Omental fat pad (tissue), 4 donors: ENCODE measurements at places on chromosomes 11 and 22. TPM values are rescaled to one million over a fixed set of nuclear protein-coding genes. Genes with fewer than 3 reads are reported as not detected.

GRCh38 chr22:44133161-44133560 lies 47.6 kb upstream of the PARVG start:
- DNase-seq, result no peak

GRCh38 chr11:1600626-1601025 lies 2.5 kb upstream of the KRTAP5-2 start:
- DNase-seq, result no peak

GRCh38 chr11:118771547-118772288 lies 19.2 kb downstream of the DDX6 start:
- DNase-seq, result no peak

PPFIA1 gene
- total RNA-seq, result 86.5 TPM

OR5B21 gene
- total RNA-seq, result not detected

DNA sequence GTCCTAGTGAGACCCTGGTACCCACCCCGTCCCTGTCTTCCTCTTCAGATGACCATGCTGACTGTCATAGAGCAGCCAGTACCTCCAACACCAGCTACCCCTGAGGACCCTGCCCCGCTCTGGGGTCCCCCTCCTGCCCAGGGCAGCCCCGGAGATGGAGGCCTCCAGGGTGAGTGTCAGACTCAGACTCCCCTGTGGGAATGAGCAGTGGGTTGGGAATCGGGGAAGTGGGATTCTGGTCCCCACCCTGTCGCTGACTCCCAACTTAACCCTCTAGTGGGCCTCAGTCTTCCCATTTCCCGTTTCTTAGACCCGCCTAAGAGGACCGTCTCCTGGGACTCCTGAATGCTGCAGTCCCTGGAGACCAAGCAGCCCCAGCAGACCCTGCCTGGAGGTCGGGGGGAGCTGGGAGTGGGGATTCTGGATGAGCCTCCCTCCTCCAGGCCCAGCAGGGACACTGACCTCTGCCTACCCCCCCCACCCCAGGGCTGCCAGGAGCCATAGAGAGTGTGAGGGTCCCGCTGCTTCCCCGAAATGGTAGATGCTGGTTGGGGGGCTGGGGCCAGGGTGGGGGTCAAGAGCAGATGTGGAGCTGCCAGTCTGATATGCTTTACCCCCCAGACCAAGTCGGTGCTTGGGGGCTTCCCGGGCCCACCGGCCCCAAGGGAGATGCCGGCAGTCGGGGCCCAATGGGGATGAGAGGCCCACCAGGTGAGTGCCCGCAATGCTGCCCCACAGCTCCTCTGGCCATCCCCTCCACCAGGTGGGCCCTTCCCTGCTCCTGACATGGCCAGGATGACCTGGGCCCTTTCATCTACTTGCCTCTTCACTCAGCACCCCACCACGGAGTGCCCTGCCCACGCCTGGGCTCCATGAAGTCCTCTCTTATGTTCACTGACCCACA lies 25.5 kb downstream of the EMID1 start:
- DNase-seq, result no peak

SNX32 gene
- 1.3 TPM for total RNA-seq

RIBC2 gene
- not detected for total RNA-seq

DNA sequence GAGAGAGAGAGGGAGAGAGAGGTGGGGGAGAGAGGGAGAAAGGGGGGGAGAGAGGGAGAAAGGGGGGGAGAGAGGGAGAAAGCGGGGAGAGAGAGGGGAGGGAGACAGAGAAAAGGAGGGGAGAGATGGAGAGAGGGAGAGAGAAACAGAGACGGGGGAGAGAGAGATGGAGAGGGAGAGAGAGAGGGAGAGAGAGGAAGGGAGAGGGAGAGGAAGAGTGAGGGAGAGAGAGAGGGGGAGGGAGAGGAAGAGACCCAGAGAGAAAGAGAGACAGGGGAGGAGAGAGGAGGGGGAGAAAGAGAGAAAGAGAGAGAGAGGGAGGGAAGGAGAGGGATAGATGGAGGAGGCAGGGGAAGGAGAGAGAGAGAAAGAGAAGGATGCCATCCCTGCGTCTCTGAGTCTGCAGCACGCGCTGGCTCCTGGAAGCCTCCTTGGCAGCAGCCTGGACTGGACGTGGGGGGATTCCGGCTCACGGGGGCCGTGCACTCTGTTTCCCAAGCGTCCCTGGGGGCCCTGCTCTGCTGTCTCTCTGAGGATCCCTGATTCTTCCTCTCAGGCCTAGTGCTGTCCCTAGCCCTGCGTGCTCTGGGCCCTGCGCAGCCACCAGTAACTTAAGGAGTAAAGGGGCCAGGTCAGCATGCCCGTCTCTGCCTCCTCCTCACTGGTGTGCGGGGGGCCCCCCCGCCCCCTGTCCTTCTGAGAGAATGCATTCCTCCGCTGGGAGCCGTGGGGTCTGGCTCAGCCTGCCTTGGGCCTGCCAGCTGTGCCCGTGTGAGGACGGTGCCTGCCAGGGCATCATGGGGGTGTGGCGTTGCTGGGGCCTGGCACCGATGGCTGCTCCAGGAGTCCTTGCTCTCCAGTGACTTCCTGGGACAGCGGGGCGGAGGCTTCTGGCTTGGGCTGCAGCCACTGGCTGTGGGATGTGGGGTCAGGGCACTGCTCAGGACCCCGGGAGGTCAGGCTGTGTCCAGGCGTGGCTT lies 429.5 kb downstream of the TBC1D22A start:
- DNase-seq, result peak; percentile 15

- DNase-seq, result no peak
Observed at GRCh38 chr11:118180300-118180703, 3.9 kb upstream of the SCN2B start.

DNA sequence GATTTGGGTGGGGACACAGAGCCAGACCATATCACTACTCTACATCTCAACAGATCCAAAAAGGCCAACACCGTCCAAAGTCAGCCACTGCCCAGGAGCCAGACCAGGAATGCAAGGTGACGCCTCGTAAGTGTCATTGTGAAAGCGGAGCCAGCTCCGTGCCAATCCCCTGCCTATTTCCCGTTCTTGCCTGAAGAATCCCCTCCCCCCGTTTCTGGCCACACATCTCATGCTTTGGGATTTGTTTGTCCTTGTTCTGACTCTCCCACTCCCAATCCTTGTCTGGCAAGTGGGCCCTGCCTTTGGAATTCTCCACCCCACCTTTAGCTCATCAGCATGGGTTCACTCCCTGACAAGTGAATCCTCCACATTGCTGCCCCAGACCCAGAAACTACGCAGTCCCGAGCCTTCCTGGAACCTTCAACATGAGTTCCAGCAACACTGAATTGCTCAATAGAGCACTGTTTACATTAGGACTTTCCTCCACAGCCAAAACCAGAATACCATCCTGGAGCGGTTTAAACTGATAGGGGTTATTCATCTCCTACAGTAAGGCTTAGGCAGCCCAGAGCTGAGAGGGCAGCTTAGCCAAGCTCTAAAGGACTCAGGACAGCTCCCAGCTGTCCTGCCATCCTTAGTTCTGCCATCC lies 6.0 kb upstream of the SLC35C1 start:
- DNase-seq, result no peak

DNA sequence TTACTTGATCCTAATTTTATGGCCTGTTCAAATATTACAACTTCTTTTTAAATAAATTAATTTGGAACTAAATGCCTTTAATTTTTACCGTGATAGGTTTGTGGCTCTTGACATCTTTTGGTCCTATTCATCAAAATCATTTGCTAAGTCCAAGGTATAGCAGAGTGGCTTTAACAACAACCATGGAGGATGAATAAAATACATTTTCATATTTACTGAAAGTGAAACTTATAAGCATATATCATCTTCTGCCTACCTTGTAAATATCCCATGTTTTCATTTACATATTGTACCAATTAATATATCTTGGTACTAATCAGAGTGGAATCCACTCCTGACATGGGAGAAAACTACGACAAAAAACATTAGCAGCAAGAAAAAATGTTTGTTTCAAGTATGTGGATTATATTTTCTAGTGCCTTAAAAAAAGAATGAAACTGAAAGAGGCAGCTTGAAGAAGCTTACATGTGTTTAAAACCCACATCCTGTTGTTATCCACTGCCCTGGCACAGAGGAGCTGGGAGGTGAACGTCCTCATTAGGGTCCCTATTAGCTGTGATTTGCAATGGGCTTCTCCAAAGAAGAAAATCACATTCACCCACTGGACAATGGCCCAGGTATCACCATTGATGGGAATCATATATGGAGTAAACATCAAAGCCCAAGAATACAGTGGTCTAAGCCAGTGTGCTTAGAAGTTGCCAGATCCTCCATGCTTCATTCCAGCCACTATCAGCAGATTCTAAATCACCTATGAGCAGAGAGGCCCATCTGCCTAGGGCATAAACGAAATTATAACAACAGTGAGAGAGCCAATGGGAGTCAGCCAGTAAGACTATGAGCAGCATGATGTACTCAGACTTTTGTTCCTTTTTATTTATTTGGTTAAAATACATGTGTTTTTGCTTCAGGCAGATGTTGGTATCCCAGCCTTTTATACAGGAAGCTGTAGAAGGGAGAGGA lies 84.7 kb downstream of the MAML2 start:
- DNase-seq, result no peak

DNA sequence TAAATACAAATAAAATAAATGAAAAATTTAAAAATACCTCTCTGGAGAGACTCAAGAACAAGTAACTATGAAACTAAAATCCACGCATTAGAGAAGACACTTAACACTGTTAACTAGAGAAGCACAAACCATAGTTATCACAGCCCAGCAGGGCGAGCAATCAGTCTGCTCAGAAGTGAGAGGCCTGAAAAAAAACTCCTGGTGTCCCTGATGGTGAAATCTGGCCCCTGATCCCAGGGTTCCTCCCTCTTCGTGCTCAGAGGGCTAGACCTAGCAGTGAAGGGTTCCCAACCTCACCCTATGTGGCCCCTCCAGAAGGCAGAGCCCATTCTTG lies 49.7 kb upstream of the VPREB1 start:
- no peak for DNase-seq

MS4A1 gene
- total RNA-seq, result 2.4 TPM

GRCh38 chr11:7252683-7253213 lies 1.0 kb downstream of the SYT9 start:
- no peak for DNase-seq

DNA sequence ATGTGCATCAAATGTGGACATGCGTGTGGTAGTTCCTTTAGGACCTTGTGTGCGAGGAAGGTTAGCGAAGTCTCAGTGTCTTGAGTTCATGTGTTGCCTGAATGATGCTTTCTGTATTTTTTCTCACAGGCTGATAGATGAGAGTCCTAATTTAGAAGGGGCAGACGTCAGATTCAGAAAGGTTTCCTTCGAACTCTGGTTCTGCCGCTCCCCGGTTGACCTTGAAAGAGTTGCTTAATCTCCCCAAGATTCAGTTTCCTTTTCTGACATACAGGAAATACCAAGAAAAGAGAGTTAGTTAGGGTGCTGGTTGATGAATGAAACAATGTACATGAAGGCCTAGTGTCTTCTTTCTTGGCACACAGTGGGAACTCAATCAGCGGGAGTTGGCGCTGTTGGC lies 35.9 kb upstream of the TTC12 start:
- DNase-seq, result no peak

DNA sequence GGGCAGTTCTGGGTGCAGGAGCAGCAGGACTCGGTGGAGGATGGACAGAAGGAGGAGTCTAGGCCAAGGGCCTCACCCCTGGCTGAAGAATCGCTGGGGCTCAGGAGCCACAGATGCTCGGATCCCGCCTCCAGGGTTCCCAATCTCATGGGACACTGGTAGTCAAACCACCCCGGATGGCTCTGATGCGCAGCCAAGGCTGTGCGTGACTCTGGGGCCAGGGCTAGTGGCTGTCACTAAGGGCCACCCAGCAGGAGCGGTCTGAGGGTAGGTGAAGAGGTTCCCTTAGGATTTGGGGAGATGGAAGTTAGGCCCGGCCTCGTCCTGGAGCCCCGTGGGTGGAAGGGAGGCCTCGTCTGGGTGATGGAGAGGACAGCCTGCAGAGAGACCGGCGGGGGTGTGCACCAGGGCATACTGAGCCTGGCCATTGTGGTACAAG lies 300.6 kb downstream of the TBC1D22A start:
- DNase-seq, result no peak

MYOD1 gene
- not detected for total RNA-seq

- peak; percentile 51 for DNase-seq
Observed at GRCh38 chr22:50218996-50219727, 18.4 kb downstream of the SELENOO start.

SHANK3 gene
- total RNA-seq, result 61.3 TPM

DNA sequence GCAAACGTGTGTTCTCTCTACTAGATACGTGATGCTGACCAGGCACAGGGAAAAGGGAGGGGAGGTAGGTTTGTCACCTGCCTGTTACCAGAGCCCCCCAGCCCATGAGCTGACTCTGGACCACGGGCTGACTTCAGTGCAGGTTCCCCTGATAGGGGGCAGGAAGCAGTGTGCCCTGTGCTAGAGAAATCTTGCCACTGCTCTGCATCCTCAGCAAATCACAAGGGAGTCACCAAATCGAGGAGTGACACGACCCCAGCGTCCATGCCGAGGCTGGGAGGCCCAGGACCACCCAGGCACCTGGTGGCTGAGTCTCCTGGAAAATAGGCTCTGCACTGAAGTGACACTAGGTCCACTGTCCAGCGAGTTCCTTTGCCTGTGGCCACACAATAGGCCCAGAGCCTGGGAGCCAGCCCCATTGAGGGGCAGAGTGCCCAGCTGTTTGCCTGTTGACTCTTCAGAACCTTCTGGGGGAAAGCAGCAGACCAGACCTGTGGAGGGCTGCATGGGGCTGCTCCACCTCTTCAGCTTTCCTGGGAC lies 99.3 kb downstream of the CTTN start:
- DNase-seq, result no peak

DNA sequence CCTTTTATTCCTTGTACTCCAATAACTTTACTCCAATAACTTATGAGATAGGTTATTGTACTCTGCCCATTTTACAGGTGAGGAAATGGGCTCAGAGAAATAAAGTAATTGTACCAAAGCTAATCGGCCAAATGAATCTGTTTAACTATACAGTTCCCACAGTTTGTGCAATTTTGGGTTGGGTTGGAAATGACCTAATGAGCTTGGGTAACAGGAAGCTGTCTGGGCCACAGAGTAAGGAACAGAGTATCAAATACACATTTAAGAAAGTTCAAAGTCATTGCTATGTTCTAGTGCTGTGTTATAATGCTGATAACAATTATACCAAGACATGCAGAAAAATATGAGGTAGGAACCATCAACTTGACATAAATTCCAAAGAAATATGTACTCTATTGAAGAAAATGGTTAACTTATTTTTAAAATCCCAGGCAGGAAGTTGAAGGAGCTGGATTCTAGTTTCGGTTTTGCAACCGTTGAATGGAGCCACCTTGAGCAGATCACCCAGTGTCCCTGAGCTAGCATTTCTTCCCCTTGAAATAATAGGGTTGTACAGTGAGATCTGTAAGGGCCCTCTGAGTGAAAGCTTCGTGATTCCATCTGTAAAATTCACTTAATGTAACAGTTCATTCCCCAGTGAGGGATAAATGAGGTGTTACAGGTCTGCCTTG lies 360.9 kb upstream of the NARS2 start:
- DNase-seq, result no peak

- no peak for DNase-seq
Observed at GRCh38 chr22:25054943-25055511, 102.5 kb downstream of the KIAA1671 start.
